Naive B cell (primary cell): ENCODE measurements at places on chromosomes 5 and 9.

GRCh38 chr5:3310541-3311261, 284.9 kb upstream of the IRX1 start:
- H3K4me3 ChIP-seq, result no peak overlapping the region
- H3K36me3 ChIP-seq, result no peaks in the 10 kb centered on the region
- no peak overlapping the region for H3K27ac ChIP-seq
- H3K27me3 ChIP-seq, result no peaks in the 10 kb centered on the region
- H3K4me1 ChIP-seq, result no peaks in the 10 kb centered on the region
- no peak for DNase-seq

DNA sequence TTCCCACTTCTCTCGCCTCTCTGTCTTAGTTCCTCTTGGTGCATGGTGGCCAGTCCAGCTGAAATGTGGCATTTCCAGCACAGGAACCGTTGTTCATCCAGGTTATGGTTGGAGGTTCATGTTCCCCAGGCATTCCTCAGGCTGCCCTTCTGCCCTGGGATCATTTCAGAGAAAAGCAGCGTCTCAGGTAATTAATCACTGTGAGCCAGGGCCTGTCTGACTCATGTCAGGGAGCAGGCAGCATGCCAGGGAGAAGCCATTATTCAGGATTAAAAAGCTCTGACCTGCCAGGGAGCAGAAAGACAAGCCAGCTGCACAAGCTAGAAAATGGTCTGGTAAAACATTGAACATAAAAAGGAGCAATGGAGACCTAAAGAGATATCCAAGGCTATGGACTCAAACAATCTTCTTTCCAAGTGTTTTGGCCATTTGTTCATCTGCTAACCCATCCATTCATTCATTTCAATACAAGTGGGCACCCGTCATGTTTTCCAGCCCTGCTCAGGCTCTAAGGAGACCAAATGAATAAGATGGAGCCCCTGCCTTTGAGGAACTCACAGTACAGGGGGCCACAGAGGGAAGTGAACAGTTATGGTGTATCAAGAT, 241.4 kb downstream of the DRD1 start:
- H3K27me3 ChIP-seq, result peaks cover 11% of the 10 kb centered on the region
- H3K4me1 ChIP-seq, result no peaks in the 10 kb centered on the region
- no peak for DNase-seq
- H3K4me3 ChIP-seq, result no peak overlapping the region
- no peaks in the 10 kb centered on the region for H3K36me3 ChIP-seq

DNA sequence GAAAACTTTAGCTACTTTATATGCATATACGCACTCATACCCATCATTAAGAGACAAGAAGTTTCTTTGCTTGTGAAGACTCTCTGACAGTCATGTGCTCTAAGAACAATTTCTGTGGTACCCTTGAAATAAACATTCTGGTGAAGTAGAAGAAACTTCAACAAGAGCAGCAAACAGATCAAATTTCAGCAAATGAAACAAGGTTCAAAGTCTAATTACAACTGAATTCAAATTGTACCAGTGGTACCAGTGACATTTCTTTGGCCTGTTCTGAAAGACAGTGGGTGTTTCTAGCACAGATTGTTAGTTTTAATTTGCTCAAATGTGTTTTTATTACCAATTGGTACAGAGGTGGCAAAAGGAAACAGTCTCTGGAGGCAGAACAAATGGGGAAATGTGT, 391.0 kb downstream of the CHSY3 start:
- DNase-seq, result no peak
- H3K27me3 ChIP-seq, result no peaks in the 10 kb centered on the region
- H3K36me3 ChIP-seq, result no peaks in the 10 kb centered on the region
- no peak overlapping the region for H3K27ac ChIP-seq
- H3K4me1 ChIP-seq, result no peaks in the 10 kb centered on the region

DNA sequence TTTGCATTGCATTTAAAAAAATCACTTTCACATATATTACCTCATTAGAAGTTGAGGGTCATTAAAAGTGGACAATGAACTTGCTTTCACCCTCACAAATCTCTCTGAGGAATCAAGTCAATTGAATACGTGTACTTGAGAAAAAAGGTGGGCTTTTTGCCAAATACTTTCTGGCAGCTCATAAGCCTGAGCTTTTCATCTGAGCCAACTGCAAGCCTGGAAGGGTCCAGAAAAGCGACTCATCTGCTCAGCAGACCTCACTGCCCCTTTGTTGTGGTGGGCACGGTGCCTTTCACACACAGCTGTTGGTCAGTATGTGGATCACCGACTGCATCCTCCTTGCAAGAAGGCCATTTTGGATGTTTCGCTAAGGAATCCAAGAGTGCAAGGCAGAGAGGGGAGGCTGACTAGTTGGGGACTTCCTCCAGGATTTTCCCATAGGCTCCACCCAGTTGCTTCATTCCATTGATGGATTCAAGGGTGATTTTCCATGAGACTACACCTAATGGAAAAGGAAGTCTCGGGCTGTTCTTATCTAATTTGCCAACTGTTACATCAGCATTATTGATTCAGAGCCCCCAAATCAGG, 564.7 kb downstream of the PDE4D start:
- no peak overlapping the region for H3K27ac ChIP-seq
- H3K27me3 ChIP-seq, result no peaks in the 10 kb centered on the region
- no peaks in the 10 kb centered on the region for H3K4me1 ChIP-seq
- no peak overlapping the region for H3K4me3 ChIP-seq
- H3K36me3 ChIP-seq, result no peaks in the 10 kb centered on the region
- no peak for DNase-seq

GRCh38 chr5:165014439-165014838, 1509.0 kb downstream of the MAT2B start:
- no peaks in the 10 kb centered on the region for H3K36me3 ChIP-seq
- no peak overlapping the region for H3K4me3 ChIP-seq
- no peaks in the 10 kb centered on the region for H3K4me1 ChIP-seq
- DNase-seq, result no peak

GRCh38 chr5:159697530-159697929, 218.8 kb upstream of the ADRA1B start:
- H3K4me3 ChIP-seq, result no peak overlapping the region
- no peaks in the 10 kb centered on the region for H3K36me3 ChIP-seq
- H3K4me1 ChIP-seq, result peaks cover 2% of the 10 kb centered on the region
- no peak for DNase-seq
- no peak overlapping the region for H3K27ac ChIP-seq

DNA sequence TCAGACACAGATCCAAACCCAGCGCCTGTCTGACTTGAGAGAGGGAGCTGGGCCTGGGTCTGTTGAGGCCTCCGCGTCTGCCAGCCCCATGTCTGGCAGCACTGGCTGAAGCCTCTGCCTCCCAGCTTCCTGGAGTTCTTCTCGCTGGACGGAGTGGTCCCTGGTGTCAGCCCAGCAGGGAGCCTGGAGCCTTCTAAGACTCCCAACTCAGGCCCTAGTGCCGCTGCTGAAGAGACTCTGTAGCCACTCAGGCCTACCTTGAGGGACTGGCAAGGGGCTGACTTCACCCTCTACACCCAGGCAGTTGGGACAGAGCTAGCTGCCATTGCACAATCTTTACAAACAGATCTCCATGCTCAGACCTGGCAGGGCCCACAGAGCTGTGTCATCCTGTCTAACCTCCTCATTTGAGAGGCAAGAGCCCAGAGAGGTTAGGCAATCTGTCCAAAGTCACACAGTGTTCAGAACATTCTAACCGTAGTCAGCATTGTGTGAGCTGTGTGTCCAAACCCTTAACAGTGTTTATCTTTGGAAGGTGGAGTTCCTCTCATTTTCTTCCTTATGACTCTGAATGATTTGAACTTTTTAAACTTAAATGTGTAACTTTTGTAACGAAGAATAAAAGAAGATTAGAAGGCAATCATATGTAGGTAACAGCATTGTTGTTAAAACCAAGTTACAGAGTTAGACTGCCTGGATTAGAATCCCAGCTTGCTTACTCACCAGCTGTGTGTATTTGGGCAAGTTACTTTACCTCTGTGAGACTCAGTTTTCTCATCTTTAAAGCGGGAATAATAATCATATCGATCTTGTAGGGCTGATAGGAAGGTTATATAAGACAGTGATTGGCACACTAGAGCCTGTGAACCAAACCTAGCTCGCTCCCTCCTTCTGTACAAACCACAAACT, 4.6 kb upstream of the DUSP1 start:
- H3K27ac ChIP-seq, result peak overlapping the region; percentile 65
- H3K36me3 ChIP-seq, result no peaks in the 10 kb centered on the region
- DNase-seq, result no peak
- H3K4me3 ChIP-seq, result no peak overlapping the region

- peaks cover 75% of the 10 kb centered on the region for H3K4me1 ChIP-seq
- H3K4me3 ChIP-seq, result no peak overlapping the region
- DNase-seq, result no peak
- H3K36me3 ChIP-seq, result peaks cover 14% of the 10 kb centered on the region
- H3K27me3 ChIP-seq, result no peaks in the 10 kb centered on the region
Observed at GRCh38 chr9:93456022-93456421, 2.6 kb upstream of the FAM120AOS start.

GRCh38 chr9:126857261-126857960, 3.0 kb upstream of the ZBTB34 start:
- H3K36me3 ChIP-seq, result no peaks in the 10 kb centered on the region
- DNase-seq, result no peak
- H3K4me1 ChIP-seq, result peaks cover 17% of the 10 kb centered on the region
- peak overlapping the region; percentile 19 for H3K4me3 ChIP-seq

DNA sequence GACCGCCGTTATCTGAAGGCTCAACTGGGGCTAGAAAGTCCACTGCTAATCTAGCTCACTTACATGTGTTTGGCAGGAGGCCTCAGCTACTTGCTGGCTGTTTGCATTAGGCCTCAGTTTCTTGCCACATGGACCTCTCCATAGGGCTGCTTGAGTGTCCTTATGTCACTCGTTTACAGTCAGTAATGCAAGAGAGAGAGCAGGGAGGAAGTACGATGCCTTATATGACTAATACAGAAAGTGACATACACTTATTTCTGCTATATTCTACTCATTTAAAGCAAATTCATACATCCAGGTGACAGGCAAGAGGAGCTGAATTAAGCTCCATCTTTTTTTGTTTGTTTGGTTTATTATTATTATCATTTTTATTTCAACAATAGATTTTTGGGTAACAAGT, 179.6 kb downstream of the LURAP1L start:
- H3K27me3 ChIP-seq, result no peaks in the 10 kb centered on the region
- DNase-seq, result no peak
- no peak overlapping the region for H3K27ac ChIP-seq
- H3K4me3 ChIP-seq, result no peak overlapping the region
- no peaks in the 10 kb centered on the region for H3K36me3 ChIP-seq

- no peak for DNase-seq
- H3K27ac ChIP-seq, result no peak overlapping the region
- H3K4me3 ChIP-seq, result no peak overlapping the region
- H3K36me3 ChIP-seq, result peaks cover 8% of the 10 kb centered on the region
- H3K4me1 ChIP-seq, result no peaks in the 10 kb centered on the region
Observed at GRCh38 chr5:3103262-3103811, 351.9 kb upstream of the IRX2 start.

DNA sequence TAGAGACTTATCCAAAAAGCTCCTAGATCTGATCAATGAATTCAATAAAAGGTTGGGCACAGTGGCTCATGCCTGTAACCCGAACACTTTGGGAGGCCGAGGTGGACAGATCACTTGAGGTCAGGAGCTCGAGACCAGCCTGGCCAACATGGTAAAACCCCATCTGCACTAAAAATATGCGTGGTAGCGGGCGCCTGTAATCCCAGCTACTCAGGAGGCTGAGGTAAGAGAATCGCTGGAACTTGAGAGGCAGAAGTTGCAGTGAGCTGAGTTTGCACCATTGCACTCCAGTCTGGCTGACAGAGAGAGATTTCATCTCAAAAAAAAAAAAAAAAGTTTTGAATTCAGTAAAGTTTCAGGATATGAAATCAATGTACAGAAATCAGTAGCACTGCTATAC, 20.0 kb downstream of the DCTN4 start:
- peaks cover 48% of the 10 kb centered on the region for H3K36me3 ChIP-seq
- peaks cover 45% of the 10 kb centered on the region for H3K4me1 ChIP-seq
- no peaks in the 10 kb centered on the region for H3K27me3 ChIP-seq
- no peak overlapping the region for H3K27ac ChIP-seq
- H3K4me3 ChIP-seq, result no peak overlapping the region

DNA sequence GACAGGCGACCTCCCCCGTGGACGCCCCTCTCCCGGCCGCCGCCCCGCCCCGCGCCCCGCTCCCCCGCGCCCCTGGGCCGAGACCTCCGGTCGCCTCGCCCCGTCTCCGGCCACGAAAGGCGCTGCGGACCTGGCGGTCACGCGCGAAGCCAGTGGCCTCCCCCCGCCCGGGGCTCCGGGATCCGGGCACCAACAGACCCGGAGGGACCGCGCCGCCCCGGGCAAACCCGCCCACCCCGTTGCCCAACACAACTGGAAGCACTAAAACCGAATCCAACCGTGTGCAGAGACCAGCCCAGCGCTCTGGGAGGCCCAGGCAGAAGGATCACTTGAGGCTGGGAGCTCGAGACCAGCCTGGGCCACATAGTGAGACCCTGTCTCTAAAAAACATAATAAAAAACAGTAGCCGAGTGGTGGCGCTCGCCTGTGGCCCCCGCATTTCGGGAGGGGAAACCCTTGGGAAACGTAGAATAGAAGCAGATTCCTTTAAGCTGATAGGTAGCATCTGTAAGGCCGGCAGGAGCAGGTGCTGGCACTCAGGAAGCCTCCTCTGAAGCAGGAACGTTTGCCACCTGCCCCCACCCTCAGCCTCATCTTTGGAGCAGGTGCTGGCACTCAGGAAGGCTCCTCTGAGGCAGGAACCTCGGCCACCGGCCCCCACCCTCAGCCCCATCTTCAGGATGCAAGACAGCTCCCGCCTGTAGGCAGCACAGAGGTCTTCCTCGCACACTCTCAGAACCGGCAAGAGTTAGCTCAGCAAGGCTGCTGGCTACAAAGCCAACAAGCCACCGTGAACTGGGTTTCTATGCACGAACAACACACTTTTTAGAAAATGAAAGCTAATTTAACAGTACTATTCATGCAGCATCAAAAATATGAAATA, 4.6 kb upstream of the SLC9A3 start:
- no peak for DNase-seq
- peaks cover 64% of the 10 kb centered on the region for H3K27me3 ChIP-seq
- peaks cover 8% of the 10 kb centered on the region for H3K36me3 ChIP-seq
- H3K4me1 ChIP-seq, result peaks cover 57% of the 10 kb centered on the region

GRCh38 chr9:98568234-98568908, 140.4 kb downstream of the GABBR2 start:
- DNase-seq, result no peak
- H3K27ac ChIP-seq, result no peak overlapping the region
- no peaks in the 10 kb centered on the region for H3K4me1 ChIP-seq
- H3K27me3 ChIP-seq, result no peaks in the 10 kb centered on the region
- no peak overlapping the region for H3K4me3 ChIP-seq
- H3K36me3 ChIP-seq, result no peaks in the 10 kb centered on the region
